ENCODE measurements at places on chromosomes 5 and 9.

GRCh38 chr9:4959031-4959430, 26.0 kb upstream of the JAK2 start:
- DNase-seq, result no peak

- no peak for DNase-seq
Observed at GRCh38 chr9:73280113-73280512, 128.4 kb downstream of the ANXA1 start.

GRCh38 chr5:137145721-137146120, 353.4 kb downstream of the SPOCK1 start:
- DNase-seq, result no peak

DNA sequence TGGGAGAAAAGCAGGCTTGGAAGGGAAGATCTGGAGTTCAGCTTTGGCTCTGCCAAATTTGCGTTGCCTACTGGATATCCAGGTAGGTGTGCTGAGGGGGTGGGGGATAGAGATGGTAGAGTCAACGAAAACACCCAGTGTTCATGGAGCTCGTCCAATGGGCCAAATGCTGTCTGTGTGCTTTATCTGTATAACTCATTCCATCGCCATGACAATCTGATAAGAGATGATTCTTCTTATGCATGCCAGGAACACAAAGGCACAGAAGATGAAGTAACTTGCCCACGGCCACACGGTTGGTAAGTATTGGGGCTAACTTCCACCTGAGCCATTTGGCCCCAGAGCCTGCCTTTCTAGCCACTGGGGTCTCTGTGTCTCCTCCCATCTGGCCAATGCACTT, 53.2 kb downstream of the BOD1 start:
- DNase-seq, result no peak

GRCh38 chr9:124035001-124035650, 23.6 kb downstream of the LHX2 start:
- no peak for DNase-seq

Data from stimulated activated CD4-positive, alpha-beta T cell treated with anti-CD3 and anti-CD28 coated beads, Interleukin-2, amount 100 ng/mL, for 24 hours (primary cell).